Islet precursor cell (in vitro differentiated cells): ENCODE measurements at places on chromosomes 7 and 10.

GRCh38 chr7:146966274-146966673, 849.7 kb downstream of the CNTNAP2 start:
- no peak for DNase-seq

DNA sequence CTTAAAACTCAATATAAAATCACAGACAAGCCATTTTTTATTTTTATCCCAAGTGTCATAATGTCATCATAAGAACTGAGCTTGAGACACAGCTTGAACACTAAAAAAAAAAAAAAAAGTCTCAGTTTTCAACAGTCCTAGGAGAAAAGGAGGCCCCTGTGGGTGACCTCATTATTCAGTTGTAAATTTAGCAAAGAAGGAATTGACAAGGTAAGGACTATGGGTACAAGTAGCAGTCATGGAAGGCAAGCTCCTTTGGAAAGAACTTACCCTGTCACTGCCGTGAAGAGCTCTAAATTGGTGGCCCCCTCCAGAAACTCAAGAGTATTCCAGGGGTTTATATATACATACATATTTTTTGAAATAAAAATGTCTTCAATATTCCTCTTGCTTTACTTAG, 864.4 kb upstream of the KCND2 start:
- DNase-seq, result no peak

- DNase-seq, result no peak
Observed at GRCh38 chr7:137084607-137085380, 216.3 kb downstream of the CHRM2 start.

DNA sequence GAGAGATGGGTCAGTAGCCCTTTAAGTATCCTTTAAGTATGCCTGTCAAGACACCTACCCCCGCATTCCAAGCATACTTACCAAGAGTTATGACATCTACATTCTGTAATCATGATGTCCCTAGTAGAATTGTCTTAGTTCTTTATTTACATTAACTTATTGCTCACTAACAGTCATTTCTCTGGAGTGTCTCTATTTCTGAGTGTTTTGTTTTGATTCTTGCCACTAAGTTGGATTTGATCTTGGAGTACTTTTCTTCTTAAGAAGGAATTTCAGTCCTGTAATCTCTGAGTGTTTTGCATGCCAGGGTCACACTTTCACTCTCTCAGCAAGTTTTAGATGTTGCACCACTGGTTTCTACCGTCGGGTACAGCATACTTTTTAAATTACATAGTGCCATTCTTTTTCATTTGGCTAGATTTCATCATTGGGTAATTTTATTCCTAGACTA, 1053.9 kb downstream of the KCNMA1 start:
- no peak for DNase-seq

GRCh38 chr7:50209461-50210135, 94.9 kb upstream of the IKZF1 start:
- no peak for DNase-seq

DNA sequence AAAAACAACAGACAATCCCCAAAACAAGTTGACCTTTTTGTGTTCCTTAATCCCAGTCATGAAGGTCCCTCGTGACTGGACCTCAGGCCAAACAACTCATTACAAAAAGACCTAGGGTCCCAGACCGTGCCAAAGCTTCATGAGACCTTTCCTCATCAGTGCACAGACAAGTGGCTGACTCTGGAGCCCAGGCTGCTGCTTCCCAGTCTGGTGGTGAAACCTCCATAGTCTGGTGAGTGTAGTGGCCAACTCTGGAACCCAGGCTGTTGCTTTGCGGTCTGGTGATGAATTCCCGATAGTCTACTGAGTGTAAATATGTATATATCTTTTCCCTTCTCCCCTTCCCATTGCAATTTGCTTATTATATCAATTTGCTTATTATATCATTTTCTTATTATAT, 22.1 kb upstream of the SLC18A3 start:
- DNase-seq, result no peak
